ENCODE measurements at places on chromosomes 13 and 19. TPM values are rescaled to one million over a fixed set of nuclear protein-coding genes. Genes with fewer than 3 reads are reported as not detected.

Gene MARK4
- 4.6 TPM for total RNA-seq

Gene LGALS14
- total RNA-seq: not detected

Gene ADGRE3
- total RNA-seq: not detected

Gene TMEM255B
- total RNA-seq: 2.3 TPM

DNA sequence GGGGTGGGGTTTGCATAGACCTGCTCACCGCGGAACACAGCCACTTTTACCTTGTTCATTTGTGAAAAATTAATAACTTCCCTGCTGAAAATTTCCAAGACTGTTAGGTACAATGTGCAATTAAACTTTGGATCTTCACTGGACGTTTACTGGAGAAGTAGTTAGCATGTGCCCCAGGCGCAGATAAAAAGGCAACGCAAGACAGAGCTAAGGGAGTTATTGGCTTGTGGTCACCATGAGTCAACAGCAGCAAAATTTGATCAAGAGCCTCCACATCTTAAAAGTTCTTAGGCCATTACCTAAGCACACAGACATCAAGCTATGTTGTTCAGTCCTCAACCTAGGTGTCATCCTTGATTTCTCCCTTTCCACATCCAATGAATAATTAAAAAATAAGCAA lies 257.0 kb downstream of the LHFPL6 start:
- no peak for DNase-seq

DNA sequence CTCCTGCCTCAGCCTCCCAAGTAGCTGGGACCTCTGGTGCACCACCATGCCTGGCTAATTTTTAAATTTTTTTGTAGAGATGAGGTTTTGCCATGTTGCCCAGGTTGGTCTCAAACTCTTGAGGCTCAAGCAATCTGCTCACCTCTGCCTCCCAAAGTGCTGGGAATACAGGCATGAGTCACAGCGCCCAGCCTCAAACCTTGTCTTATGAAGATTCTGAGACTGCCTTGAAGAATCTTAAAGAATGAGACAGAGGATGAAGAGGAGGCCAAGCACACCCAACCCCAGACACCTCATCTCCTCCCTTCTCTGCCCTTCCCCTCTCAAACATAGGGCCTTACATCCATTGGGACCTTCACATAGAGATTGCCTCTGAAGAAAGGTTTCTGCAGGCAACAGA lies 179.7 kb downstream of the ABCC4 start:
- DNase-seq: no peak

- DNase-seq: peak; percentile 11
Measured at GRCh38 chr13:34672631-34673030, 269.4 kb upstream of the NBEA start.

- DNase-seq: no peak
Measured at GRCh38 chr13:78607409-78608251, 4.3 kb upstream of the POU4F1 start.

- no peak for DNase-seq
Measured at GRCh38 chr19:11159598-11160439, 4.2 kb upstream of the SPC24 start.

- DNase-seq: no peak
Measured at GRCh38 chr19:2036424-2036823, 14.6 kb downstream of the MKNK2 start.

DNA sequence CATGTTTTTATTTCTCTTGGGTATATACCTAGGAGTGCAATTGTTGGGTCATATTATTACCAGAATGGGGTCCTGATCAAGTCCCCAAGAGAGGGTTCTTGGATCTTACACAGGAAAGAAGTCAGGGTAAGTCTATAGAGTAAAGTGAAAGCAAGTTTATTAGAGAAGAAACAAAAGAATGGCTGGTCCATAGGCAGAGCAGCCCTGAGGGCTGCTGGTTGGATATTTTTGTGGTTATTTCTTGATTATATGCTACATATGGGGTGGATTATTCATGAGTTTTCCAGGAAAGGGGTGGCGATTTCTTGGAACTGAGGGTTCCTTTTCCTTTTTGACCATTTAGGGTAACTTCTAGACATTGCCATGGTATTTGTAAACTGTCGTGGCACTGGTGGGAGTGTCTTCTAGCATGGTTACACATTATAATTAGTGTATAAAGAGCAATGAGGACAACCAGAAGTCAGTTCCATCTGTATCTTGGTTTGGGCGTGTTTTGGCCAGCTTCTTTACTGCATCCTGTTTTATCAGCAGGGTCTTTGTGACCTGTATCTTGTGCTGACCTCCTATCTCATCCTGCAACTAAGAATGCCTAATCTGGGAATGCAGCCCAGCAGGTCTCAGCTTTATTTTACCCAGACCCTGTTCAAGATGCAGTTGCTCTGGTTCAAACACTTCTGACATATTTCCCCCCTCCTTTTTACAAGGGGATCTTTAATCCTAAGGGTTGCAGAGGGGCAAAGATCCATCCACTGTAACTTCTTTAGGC lies 41.1 kb downstream of the CEACAM1 start:
- DNase-seq: no peak

GRCh38 chr19:44596428-44597130 lies 16.8 kb upstream of the IGSF23 start:
- no peak for DNase-seq

GRCh38 chr19:34179066-34179465 lies 6.8 kb downstream of the LSM14A start:
- DNase-seq: no peak

All from A172 (cell line).